ENCODE measurements at places on chromosomes 2 and 18.

GRCh38 chr2:168964251-168964807, 63.2 kb downstream of the G6PC2 start:
- DNase-seq = no peak

DNA sequence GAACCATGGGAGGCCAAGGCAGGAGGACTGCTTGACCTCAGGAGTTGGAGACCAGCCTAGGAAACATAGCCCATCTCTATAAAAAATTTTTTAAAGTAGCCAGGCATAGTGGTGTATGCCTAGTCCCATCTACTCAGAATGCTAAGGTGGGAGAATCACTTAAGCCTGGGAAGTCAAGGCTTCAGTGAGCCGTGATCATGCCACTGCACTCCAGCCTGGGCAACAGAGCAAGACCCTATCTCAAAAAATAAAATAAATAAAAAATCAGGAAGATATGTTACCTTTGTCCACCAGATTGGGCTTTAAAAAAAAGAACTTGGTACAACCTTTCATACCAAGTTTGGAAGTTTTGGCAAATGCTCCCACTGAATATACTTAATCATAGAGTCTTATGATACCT, 35.3 kb downstream of the CFAP210 start:
- no peak for DNase-seq

GRCh38 chr18:22434973-22435608, 17.4 kb upstream of the CTAGE1 start:
- DNase-seq = no peak

DNA sequence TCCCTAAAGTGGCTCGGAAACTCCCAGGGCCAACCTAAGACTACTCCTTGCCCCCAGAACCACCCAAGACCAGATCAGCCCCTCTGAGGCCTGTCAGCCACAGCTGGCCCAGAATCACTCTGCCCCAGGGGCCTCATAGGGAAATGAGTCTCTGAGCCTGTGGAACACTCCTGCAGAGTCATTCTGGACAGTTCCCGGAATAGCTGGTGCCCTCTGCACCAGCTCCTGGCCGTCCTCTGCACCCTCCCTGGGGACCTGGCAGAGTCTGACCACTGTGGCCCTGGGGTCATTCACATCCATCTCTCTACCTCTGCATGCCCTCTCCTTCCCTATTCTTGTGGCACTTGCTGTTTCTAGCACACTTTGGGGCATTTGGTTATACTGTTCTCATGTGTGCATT, 14.6 kb upstream of the TMEM214 start:
- no peak for DNase-seq

DNA sequence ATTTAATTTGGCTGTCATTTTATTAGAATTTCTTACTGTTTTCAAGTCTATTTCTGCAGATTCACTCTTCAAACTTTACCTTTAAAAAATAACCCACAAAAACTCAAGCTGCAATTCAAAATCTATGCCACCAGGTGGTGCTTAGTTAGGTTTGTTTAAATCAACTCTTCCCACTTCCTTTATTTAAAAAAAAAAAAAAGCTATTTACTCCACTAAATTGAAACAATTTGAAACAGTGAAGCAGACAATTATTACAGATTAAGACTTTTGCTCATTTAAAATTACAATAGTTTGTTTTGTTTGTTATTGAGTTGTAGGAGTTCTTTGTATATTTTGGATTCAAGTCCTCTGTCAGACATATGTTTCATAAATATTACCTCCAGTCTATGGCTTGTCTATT, 300.0 kb downstream of the PDE11A start:
- no peak for DNase-seq

DNA sequence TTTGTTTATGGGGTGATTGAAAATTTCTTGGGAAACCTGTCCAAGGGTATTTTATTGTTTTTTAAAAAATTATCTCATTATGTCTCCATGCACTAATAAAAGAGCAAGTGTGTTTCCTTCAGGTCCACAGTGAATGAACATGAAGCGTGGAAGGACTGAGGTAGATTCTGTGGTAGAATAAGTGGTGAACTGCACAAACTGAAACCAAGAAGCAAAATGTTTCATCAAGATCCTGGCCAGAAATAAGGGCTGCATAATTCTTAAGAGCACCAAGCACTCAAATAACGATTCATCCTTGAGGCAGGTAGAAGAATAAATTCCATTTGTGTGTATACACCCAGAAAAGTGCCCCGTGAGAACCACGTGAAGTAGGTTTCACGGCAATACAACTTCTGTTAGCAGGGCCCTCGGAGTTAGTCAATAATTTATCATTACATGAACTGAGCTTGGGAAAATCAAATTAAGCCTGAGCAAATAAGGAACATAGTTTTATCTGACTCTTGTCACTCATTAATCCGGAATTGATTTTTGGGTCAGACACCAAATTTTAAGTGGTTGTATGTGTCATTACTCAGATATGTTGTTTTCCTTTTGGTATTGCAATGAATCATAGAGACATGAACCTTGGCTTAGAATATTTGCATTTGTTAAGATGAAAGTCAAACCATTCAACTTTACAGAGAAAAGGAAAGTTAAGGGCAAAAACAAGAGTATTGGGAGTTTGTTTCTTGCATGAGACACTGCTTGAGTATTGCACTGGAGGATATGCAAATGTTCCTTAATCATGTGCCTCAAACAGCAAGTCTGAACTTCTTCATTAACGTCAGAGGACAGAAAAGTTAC, 472.6 kb upstream of the NETO1 start:
- DNase-seq = no peak

DNA sequence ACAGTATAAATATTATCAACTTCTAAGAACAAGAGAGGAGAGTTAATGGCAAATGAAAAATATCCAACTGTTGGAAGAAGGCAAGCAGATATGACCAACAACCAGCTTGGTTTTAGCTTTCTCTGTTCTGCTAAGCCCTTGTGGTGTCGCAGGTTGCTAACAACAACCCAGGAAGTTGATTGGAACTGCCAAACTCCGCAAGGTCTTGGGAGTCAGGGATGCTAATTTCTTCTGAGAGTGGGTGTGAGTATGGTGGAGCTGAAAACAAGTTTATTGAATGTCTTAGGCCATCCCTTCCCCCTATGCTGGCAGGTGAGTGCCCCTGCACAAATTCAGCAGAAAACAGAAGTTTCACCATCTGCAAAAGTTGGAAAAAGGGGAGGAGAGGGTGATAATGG, 17.5 kb downstream of the BZW1 start:
- no peak for DNase-seq

DNA sequence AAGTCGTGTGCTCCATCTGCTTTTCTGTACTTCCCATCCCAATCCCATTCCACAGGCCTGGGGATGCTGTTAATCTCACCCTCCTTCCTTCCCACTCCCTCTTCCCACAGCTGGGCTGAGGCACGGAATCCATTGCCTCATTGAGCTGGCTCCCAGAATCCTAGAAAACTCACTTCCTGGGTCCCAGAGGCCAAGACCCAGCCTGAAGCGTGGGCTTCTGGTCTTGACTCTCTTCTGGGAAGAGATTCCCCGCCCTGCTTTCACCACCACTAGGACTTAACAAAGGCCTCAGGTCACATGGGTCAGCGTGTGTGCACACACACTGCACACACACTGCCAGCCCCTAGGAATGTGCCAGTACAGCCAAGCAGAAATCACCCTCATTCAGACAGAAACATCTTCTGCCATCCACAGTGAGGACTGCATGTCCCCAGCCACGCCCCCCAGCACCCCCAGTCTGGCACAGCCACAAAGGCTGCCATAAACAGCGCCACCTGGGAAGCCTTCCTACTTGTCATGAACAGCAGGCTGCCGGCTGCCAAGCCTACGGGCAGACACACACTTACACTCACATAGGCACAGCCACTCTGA, 165.8 kb downstream of the TNS1 start:
- no peak for DNase-seq

DNA sequence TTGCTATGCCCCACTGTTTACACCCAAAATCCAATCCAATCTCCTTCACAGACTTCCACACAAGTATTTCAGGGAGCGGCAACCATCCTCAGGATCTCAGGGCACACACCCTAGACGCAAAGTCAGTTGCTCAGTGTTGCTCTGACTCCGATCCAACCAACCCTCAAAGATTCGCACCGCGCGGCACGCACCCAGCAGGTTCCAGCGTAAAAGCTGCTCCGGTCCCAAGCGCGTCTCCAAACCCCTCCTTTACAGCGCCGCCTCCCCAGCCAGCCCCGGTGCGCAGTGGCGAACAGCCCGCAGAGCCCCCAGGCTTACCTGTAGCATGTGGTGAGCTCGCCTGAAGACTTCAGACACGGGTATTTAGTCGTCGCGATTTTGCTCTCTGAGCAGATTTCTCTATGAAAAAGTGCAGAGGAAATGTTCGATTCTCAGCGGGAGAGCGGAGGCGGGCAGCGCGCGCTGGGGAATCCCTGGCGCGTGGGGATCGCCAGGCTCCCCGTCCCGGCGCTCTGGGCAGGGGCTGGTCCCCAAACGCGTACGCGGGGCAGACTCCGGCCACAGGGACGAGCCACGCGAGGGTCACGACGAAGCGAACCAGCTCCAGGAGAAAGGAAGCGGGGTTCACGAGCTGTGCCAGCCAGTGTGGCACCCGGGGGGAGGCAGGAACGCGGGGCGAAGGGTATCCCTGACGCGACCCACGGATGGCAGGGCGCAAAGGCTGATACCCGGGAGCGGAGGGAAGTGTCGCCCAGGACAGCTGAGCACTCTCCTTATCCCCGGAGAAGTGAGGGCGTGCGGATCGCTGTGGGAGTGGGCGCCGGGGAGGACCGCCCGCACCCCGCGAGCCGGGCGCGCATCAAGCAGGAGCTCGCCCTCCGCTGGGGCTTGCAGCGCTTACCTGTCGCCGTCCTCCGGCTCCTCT, 650 bp downstream of the CCBE1 start:
- no peak for DNase-seq

GRCh38 chr2:224518806-224519580, 66.2 kb downstream of the CUL3 start:
- DNase-seq = no peak

GRCh38 chr2:174338671-174339560, 4.2 kb downstream of the SP9 start:
- no peak for DNase-seq

DNA sequence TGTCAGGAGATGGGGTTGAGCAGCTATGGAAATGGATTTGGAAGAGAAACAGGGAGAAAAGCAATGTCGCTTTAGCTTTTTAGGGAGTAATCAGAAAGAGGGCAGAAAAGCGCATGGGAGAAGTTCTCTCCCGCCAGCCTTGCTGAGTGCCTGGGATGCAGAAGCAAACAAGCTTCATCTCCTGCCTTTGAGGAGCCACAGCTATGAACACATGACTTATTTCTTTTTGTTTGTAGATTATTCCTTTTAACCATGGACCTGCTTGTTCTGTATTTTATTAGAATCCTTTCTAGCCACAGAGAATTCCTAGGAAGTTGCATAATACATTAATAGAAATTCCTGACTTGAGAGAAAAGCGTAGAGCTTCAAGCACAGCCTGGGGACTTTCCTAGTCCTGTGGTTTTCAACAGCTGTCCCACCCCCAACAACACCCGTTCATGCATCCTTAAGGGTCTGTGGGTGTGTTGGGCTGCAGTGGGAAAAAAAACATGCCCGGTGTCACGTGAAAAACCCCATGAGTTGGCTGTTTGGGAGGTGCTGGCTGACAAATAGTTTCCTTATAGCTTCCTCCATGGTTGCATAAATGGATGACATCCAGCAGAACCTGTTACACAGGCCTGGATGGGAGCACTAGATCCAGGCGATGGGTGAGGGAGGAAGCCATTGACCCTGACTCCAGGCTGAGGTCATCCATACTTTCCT, 14.9 kb downstream of the SLC9A4 start:
- peak; percentile 29 for DNase-seq

DNA sequence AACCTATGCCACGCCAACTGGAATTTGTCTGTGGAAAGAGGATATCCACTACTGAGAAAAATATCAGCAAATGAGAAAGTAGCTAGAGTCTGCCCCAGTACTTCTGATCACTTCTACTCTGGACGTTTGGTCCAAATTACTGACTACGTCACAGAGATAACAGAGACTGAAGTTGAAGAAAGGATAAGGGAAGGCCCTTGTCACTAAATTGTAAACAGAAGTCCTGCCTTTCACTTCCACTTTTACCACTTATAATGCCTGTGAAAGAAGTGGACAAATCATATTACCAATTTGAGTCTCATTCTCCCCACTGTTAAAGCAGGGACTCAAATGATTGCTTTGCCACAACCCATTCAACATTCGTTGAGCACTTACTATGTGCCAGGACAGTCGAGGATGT, 173.9 kb upstream of the ERBB4 start:
- no peak for DNase-seq

DNA sequence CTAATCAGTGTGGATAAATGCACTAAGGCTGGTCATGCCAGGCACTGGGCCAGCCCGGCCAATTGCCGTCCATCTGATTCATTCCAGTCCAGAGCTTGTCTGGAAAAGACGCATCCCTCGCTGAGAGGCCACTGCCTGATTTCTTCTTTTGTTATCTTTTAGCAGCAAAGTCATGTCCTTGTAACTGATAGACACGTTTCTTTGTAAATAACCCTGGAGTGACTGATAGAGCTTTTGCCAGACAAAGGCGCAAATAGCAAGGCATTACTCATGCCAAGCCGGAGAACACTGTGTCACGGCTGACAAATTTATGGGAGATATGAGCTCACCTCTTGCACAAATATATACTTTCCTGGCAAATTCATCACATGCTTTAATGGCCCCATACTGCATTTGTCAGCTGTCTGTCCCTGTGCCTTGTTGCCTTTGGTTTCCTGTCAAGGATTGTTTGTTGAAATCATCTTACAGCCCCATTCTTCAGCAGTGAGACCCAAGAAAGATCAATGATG, 164.4 kb downstream of the ETAA1 start:
- DNase-seq = no peak

GRCh38 chr2:168336786-168337388, 89.5 kb upstream of the STK39 start:
- DNase-seq = no peak

DNA sequence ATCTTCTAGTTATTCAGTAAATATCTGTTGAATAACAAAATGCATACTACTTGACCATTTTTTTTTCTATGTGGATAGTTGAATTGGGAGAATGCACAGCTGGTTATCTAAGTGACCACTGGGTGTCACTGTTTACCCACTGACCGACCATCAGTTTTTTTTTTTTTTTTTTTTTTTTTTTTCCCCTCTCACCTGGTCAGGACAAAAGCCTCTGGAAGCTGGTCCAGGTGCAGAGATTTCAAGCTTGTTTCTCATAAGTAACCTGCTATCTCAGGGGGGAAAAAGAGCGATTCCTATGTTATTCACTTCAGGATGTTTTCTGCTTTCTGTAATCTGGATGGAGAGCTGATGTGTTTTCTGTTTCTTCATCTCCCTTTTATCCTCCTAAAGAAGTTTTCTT, 256.0 kb downstream of the DCDC2C start:
- DNase-seq = peak; percentile 0

- no peak for DNase-seq
Measured at GRCh38 chr2:169768262-169768995, 30.2 kb upstream of the SSB start.

GRCh38 chr2:28364610-28365009, 28.0 kb upstream of the FOSL2 start:
- DNase-seq = no peak

- DNase-seq = peak; percentile 51
Measured at GRCh38 chr2:175030380-175031271, 25.4 kb upstream of the CHN1 start.
